ENCODE measurements at places on chromosomes 3 and 15.

DNA sequence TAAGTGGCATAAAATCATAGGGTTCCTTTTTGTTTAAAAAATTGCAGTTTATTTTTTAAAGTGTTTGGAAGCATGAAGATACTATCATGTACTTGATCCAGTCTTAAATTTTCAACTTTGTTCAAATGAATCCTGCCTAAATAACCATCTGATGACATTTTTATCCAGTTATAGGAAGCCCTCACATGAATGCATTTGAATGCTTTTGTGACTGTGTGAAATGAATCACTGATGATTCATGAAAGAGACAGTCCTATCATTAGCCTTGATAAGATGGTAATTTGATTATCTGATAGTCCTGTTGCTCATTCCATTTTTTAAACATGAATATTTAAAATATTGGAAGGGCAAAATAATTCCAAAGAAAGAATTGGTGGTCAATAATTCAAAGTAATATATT is 401.9 kb upstream of the ROBO2 start:
- no peak for DNase-seq

DNA sequence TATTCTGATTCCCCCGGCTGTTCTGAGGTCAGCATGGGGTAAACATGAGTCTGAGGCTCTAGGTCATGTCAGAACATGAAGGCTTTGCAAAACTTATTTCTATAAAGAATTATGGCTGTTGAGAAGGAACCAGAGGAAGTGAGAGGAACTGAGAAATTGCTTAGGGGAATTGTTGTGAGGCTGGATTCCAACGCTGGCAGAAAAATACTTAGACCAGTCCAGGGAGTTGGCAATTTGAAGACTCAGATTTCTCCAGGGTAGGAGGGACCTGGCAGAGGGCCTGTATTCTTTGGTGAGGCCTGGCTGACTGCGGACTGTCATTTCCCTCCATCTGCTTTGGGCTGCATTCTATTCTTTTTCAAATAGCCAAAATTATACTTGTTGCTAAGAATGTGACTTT is 155.5 kb downstream of the PLD1 start:
- DNase-seq, result peak; percentile 32

DNA sequence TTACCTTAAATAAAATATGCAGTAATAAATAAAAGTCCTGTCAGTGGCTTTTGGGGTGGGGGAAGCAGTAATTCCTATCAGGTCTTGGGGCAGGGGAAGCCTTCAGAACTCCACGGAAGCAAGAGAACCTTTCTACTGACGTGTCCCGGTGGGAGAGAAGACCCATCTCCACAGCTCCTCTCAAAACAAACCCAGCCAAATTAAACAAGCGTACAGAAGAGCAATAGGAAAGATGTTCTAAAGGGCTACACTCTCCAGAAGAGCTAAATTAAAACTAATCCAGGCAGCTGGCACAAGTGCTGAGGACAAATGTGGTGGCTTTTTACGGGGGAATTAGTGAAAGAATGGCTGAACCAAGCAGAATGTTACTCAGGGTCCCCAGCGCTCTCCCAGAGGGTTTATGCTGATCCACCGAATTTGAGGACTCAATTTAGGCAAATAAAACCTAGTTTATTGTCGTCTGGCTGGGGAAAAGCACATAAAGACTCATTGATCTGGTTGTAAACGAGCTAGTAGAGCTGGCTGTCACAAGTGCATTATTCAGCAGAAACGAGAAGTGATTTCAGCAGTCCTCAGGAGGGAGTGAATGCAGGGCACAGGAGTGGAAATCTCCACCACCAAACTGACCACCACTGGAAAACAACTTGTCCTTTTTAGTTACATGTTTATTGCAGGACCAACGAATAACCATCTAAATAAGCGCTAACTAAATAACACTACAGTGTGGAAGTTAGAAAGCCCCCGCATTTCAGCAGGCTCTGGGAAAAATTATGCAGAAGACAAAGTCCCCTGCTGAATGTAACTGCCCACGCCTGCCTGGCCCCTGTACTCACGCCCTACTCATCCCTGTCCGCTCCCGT is 13.5 kb downstream of the BFSP2 start:
- peak; percentile 36 for DNase-seq

- no peak for DNase-seq
These were observed 48.0 kb upstream of the APEH start for GRCh38 chr3:49626101-49626581.

- DNase-seq, result no peak
These were observed 63.2 kb upstream of the ATP2B2 start for GRCh38 chr3:10568549-10568948.

DNA sequence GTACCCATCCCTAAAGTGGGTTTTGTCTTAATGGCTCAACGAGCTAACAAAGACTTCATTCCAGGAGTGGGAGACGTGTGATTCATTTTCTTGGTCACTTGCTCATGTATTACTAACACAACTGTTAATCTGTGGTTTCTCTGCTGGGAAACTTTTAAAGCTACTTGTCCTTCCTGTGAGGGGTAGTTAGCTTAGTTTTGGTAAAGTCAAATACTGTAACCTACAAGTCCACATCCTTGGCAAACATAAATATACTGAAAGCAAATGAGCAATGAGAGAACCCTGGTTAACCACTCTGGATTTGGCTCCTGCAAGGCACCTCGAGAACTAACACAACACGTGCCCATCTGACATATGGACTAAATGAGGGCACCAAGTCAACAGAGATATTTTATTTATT is 19.9 kb downstream of the NOX5 start:
- DNase-seq, result peak; percentile 94

- DNase-seq, result no peak
These were observed 232.0 kb downstream of the KCNMB2 start for GRCh38 chr3:178768072-178768864.

DNA sequence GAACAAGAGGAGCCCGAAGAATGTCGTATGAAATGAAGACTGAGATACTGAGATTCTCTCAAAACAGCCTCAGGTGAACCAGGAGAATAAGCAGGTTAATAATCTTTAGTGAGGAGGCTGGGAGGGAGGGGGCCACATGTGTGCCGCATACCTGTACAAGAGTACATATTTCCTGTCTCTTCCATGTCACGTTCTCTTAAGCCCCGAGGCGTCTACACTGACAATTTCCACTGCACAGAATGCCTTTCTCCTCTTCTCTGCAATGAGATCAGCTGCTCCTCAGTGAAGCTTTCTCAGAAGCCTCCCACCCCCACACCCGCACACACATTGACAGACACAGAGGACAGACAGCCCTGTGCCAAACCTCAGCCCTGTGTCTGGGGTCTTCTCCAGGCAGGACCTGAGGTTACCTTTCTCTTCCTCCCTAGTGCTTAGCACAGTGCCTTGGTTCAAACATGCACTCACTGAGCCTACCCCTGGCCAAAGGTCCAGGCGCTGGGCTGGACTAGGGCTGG is 55.4 kb downstream of the PDZRN3 start:
- DNase-seq, result no peak

DNA sequence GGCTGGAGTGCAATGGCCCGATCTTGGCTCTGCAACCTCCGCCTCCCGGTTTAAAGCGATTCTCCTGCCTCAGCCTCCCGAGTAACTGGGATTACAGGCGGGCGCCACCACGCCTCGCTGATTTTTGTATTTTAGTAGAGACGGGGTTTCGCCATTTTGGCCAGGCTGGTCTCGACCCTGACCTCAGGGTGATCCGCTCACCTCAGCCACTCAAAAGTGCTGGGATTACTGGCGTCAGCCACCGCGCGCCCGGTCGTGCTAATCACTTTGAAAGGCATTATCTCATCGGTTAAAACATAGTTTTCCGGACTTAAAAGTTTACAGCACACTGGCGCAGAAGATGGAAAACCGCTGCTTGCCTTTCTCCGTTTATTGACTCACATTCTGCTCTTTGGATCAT is 27.6 kb upstream of the MTHFS start:
- no peak for DNase-seq

DNA sequence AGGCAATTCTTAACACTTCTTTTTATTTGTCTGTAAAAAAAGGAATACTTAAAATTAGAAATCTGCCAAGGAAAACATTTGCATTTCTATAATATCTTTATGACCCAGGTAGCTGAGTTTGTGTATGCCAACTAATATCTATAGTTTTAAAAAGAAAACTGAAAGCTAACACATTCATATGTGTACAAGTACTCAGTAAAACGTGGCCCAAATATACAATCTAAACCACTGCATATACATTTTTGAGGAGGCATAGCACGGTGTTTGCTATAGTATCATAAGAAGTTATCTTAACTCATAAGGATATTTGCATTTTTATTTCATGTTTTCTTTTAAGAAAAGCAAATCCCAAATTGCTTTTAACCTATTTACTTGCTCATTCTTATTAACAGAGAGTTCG is 172.7 kb downstream of the ZBTB20 start:
- no peak for DNase-seq

DNA sequence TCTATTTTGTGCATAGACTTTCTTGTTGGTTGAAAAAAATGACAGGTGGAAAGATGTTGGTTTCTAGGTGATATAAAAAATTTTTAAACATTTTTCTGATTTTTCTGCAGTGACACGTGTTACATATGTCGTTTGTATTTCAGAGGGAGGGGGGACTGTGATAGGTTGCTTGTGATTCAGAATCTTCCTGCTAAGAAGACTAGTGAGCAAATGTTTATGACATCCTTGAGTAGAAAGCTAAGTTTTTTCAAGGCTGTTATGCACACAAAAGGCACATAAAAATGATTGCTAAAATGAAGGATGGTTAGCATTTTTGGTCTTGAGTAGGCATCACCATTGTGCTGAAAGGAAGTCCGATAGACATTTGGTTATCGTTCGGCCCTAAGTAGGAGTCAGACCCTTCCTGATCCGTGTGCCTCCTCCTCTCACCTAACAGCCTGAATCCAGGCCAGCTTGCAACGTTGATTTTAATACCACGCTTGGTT is 1.5 kb downstream of the ZNF639 start:
- peak; percentile 34 for DNase-seq

- no peak for DNase-seq
These were observed 218.2 kb upstream of the SGO1 start for GRCh38 chr3:20403986-20404740.

- no peak for DNase-seq
These were observed 182.7 kb downstream of the GOLGA6L6 start for GRCh38 chr15:20358779-20359414.

- DNase-seq, result no peak
These were observed 215.4 kb downstream of the UACA start for GRCh38 chr15:70547846-70548487.

GRCh38 chr3:128818186-128818787 is 61.1 kb upstream of the ACAD9 start:
- no peak for DNase-seq

GRCh38 chr15:85692321-85692720 is 102.4 kb downstream of the KLHL25 start:
- DNase-seq, result no peak

DNA sequence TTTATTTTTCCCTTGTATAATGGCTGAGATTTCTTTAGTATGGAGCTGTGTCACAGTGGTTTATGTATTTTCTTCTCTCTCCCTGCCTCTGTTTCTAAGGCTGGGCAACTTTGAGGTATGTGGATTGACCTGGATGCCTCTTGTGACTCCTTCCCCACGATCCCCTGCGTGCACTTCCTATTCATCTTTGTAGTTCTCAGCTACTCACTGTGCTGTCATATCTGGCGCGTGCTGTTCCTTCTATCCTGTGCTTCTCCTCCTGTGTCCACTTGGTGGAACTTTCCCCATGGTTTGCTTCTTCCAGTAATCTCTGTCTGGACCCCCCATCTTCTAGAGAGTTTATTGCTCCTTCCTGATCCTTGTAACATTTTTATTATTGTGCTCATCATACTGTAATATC is 97.3 kb downstream of the AKAP13 start:
- peak; percentile 85 for DNase-seq

DNA sequence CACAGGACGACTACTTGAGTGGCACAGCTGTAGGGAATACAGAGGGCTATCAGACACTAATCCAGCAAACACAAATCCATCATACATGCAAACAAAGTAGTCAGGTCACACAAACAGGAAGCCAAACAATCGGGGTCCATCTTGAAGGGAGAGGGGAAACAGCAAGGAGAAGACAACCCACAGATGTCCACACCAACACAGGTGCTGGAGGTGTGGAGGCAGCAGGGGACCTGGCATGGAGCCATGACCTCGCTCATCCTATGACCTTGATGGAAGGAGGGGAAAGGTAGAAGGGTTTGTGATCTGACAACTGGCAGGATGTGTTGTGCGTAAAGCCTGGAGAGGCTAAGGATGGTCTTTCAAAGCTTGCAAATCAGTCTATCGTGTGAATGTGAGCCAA is 39.9 kb upstream of the SKOR1 start:
- DNase-seq, result no peak

- no peak for DNase-seq
These were observed 92.2 kb downstream of the C3orf70 start for GRCh38 chr3:185060655-185061054.

- no peak for DNase-seq
These were observed 24.1 kb upstream of the GP9 start for GRCh38 chr3:129036222-129037092.

- no peak for DNase-seq
These were observed 9.7 kb upstream of the SCAANT1 start for GRCh38 chr3:63921741-63922482.

DNA sequence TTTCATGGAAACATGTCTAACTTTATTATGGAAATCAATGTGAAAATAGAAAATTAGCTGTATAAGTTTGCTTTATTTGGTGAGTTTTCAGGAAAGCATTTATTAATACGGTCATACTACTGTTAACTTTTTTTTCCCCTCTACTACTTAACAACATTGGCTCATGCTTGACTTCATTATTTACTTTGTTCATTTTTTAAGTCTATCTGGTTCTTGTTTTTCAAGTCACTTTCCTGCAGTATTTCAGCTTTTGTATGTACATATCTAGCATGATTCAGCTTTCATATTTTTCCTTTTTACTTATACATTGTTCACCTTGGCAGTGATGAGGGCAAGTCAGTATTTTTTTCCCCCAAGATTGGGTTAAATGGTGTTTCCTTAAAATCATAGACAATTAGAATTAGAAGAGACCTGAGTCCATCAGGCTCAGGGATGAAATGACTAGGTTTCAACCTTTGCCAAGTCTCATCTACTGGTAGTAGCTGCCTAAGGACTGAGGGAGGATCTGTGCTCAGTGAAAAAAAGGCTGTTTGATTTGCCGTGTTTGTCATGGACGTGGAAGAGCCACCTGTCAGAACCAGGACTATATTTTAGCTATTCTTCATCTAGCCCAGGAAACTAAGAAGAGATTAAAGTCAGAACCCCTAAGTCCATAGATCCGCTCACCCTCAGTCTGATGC is 15.4 kb downstream of the TMOD3 start:
- no peak for DNase-seq

DNA sequence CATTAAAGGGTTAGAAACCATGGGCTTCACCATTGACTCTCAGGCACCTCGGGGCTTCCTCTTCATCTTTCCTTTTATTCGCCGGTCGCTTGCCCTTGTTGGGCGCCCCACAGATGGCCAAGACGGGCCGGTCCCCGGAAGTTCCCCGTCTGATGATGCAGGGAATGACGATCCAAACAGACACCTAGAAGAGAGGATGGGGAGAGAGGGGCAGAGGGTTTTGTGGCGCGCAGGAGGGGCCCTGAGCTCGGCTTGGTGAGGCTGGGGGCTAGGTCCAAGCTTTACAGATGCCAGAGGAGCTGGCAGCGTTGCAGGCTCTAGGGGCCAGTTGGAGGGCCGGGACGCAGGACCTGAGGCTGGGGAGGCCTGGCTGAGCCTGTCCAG is 532 bp upstream of the ESYT3 start:
- no peak for DNase-seq

Measured in LHCN-M2 (cell line).